HL-60 (cell line): ENCODE measurements at places on chromosomes 12 and 14.

DNA sequence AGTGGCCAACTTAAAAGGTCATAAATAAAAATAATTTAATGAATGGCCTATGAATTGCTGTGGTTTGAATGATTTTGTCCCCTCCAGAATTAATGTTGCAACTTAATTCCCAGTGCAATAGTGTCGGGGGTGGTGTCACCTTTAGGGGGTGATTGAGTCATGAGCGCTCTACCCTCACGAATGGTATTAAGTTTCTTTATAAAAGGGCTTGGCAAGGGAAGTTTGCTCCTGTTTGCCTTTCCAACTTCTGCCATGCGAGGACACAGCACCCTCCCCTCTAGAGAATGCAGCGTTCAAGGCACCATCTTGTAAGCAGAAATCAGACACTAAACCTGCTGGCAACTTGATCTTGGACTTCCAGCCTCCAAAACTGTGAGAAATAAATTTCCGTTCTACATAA lies 253.3 kb downstream of the ATXN7L3B start:
- no peak for DNase-seq

DNA sequence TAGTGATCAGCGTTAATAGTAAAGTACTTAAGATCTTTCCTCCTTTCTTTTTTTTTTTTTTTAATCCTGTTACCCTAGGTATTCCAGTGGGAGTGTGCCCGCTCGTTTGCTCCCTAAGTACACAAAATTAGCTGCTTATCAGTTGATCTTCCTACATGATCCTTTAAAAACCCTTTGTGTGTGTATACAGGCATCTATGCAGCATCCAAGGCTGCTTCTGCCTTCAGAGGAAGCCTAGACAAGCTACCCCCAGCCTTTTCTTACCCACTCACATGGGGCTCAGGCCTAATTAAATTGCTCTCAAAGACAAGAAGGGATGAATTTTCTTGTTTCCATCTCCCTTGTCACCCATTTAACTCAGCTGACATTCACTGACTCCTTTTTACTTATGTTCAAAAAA lies 343.4 kb upstream of the LMO3 start:
- DNase-seq = no peak

- DNase-seq = peak; percentile 13
Measured at GRCh38 chr12:14723763-14724162, 27.4 kb upstream of the GUCY2C start.

- DNase-seq = no peak
Measured at GRCh38 chr12:27618836-27619235, 77.4 kb upstream of the REP15 start.

GRCh38 chr12:11969437-11970154 lies 101.1 kb upstream of the BCL2L14 start:
- DNase-seq = no peak

DNA sequence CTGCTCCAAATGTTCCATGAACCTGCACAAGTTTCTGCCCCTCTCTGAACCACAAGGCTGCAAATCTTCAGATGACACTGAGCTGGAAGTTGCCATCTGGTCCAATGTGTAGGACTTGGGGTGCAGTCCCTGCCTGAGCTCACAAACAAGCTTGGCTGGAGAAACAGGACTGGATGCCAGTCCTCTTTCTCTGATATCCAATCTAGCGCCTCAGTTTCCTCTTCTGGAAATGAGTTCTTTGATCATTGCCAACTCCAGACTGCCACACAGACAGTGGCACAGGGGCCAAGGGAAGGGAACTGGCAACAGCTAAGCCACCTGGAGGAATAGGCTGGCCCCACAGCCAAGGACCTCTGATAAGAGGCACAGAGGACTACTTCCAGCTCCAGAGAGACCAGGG lies 15.5 kb downstream of the CMKLR1 start:
- no peak for DNase-seq

GRCh38 chr12:30757316-30757715 lies 2.6 kb upstream of the CAPRIN2 start:
- DNase-seq = no peak
